ENCODE measurements at places on chromosomes 16 and 17.

DNA sequence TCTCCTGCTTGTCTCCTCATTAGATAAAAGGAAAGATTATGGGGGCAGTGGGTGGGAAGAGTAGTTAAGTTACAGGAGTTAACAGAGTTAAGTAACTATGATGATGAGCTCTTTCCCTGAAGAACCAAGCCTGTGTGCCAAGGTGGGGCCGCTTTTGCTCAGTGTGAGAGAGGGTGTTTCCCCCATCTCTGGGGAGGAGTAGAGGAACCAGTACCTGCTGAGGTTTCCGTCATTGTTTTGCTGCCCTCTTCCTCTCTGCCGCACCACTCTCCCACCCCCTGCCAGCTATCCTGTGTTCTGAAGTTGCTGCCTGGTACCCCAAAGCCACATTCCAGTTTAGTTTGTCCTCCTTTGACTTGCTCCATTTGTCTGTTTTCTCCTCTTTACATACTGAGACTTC is 20.8 kb upstream of the KRT10 start:
- DNase-seq: no peak

DNA sequence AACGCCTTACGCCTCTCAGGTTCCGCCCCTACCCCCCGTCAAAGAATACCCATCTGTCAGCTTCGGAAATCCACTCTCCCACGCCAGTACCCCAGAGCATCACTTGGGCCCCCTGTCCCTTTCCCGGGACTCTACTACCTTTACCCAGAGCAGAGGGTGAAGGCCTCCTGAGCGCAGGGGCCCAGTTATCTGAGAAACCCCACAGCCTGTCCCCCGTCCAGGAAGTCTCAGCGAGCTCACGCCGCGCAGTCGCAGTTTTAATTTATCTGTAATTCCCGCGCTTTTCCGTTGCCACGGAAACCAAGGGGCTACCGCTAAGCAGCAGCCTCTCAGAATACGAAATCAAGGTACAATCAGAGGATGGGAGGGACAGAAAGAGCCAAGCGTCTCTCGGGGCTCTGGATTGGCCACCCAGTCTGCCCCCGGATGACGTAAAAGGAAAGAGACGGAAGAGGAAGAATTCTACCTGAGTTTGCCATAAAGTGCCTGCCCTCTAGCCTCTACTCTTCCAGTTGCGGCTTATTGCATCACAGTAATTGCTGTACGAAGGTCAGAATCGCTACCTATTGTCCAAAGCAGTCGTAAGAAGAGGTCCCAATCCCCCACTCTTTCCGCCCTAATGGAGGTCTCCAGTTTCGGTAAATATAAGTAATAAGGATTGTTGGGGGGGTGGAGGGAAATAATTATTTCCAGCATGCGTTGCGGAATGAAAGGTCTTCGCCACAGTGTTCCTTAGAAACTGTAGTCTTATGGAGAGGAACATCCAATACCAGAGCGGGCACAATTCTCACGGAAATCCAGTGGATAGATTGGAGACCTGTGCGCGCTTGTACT is at the start of gene BRCA1:
TSS of gene BRCA1 (minus strand) at position 232 of the 834 bp plus-strand sequence. CDS start 1,268 bp downstream, outside the sequence.
- peak; percentile 98 for DNase-seq

- no peak for DNase-seq
Observed at GRCh38 chr17:15112846-15113617, 152.1 kb downstream of the PMP22 start.

DNA sequence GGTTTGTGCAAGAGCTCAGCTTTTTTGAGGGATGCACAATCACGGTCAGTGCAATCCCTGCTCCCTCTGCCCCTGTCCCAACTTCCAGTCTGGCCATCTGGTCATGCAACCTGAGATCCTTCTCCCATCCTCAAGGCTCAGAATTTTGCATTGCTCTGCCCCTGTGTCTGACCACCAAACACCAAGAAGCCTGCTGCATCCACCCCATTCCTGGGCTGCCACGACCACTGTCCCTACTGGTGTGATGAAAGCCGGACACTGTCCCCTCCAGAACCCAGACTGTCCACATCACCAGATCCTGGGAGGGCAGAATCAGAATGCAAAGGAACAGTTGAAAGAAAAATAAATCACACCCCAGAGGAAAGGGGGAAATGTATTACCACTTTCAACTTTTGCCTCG is 231.0 kb downstream of the C16orf78 start:
- no peak for DNase-seq

DNA sequence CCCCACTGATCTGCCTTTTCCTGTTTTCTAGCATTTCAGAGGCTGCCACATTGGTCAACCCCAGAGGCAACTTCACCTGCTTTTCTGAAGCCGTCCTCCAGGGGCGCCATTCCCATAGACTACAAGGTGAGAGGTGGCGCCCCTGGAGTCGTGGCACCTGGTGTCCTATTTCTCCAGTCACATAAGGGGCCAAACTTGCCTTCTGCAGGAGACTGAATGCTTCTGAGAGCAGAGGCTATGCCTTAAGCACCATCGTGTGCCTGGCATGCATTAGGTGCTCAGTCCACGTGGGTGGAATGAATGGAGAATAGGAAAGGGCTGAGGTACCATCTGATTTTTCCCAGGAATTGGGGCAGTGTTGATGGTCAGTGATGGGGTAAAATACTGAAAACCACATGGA is 164.8 kb downstream of the HAPSTR1 start:
- no peak for DNase-seq

- DNase-seq: peak; percentile 71
Observed at GRCh38 chr17:17587614-17588337, 3.7 kb downstream of the PEMT start.

- DNase-seq: no peak
Observed at GRCh38 chr16:50338371-50339231, 30.2 kb downstream of the BRD7 start.

GRCh38 chr16:67963662-67964321 is 4.6 kb downstream of the SLC12A4 start:
- no peak for DNase-seq
